ENCODE measurements at places on chromosomes 6 and 20.

DNA sequence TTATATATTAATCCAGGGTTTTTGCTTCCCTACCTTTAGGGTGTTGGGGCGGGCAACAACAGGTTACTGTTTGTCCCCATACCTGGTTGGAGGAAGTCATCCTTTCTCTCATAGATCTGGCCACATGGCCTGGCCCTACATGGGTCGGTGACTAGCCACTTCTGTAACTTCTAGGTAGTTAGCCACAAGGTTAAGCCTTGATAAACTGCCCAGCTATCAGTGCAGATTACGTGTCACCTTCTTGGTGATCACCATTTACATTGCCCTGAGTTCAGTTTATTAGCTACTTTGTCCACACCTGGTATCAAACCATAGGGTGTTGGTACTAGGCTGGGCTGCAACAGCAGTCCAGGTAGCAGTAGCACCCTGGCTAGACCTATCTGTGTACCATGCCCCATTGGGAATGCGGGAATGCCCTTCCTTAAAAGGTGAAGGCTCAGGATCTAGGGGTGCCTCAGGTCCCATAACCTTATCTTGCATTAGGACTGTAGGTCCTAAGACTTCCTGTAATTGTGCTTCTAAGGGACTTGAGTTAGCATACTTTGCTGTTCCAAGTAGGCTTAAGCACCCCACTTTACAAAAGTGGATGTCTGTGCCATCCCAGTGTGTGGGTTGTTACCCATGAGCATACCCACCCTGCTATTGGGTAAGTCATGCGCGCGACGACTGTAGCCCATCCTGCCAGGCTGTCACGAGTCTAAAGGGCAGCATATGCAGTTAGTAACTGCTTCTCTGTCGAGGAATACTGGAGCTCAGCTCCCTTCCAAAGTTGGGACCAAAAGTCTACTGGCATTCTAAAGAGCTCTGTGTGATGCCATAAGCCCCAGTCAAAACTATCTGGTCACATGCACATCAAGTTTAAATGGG, 5.2 kb downstream of the ZKSCAN3 start:
- no peak for DNase-seq

- no peak for DNase-seq
These were observed 485.5 kb downstream of the CD109 start for GRCh38 chr6:74181471-74181870.

DNA sequence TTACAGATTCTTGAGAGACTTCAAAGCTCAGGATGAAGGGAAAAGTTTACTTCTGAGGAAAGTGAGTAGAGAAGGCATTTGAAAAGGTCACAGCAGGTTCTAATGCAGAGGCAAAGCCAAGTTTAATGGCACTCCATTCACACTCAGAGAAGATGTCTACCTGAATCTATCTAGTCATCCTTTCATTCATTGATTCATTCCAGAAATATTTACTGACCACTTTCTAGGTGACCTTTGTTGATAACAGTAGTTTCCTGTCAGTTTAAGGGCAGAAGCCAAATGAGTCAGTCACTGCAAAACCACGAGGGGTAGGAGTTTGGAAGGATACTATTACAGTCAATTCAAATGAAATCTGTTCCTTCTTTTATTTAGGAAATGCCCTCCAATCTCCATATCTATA, 30.8 kb downstream of the FBXO5 start:
- no peak for DNase-seq

- DNase-seq = no peak
These were observed 12.6 kb downstream of the TINAG start for GRCh38 chr6:54320871-54321270.

DNA sequence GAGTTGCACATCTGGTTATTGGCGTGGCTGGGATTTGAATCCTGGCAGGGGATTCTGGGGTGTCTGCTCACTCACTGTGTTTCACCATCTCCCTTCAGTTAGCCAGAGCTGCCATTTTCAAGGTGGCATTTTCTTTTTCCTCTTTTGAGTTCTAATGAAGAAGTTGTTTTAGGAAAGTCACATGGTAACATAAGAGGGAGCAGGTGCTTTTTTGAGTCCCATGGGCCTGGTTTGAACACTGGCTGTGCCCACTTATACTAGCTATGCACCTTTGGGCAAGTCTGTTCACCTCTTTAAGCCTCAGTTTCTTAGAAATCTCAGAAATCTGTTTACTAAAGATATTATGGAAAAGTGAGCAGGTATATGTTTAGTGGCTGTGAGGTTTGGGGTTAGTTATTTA, 39.6 kb downstream of the ANKS1A start:
- DNase-seq = no peak

DNA sequence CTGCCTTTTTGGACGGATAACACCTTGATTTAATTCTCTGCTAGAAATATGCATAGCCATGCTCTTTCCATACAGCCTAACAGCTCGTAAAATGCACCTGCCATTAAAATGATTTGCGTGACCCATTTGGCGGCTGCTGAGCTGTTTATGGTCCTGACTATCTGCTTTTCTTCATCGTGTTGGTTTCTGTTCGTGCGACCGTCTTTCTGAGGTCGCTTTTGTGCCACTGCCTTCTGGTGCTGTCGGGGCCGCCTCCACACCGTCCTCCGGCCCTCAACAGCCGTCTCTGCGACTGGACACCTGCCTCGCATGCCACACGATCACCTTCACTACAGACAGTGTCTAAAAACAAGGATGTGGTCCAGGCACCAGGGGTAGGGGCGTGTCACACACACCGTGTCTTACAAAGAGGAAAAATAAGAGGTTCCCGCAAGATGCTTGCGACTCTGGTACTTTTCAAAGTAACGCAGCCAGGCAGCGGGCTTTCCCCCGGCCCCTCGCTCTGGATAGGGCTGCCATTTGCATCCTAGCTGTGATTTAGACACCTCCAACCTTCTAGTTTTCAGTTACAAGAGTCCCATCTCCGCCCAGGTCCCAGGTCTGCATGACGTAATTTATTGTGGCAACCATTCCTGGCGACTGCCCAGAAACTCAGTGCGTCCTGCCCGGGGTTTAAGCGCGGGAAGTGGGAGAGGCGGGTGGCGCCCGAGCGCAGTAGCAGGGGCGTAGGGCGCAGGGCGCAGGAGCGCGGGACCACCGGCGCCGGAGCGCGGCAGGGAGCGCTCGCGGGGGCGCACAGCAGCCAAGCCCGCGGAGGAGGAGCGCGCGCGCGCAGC, at the start of gene STMND1:
STMND1 (plus strand) TSS at position 629 of the 836 bp plus-strand sequence. CDS start 208 bp downstream, outside the sequence.
- peak; percentile 55 for DNase-seq

DNA sequence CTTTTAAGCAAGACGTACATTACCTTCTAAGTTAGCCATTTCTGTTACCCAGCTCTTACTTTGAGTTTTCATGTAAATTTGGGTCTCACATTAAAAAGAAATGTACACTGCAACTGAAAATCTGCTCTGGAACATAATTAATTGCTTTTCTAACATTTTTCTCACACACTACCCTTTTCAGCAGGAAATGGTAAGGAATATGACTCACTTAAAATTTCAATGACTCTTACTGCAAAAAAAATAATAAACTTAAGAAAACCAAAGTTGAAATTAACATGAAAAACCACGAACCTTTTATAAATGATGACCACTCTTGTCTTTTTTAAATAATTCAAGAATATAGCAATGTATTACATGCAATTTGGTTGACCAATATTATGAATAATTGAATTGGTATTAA, 1.3 kb downstream of the CGA start:
- no peak for DNase-seq

- DNase-seq = no peak
These were observed 22.6 kb downstream of the RNF217 start for GRCh38 chr6:124984668-124985338.

DNA sequence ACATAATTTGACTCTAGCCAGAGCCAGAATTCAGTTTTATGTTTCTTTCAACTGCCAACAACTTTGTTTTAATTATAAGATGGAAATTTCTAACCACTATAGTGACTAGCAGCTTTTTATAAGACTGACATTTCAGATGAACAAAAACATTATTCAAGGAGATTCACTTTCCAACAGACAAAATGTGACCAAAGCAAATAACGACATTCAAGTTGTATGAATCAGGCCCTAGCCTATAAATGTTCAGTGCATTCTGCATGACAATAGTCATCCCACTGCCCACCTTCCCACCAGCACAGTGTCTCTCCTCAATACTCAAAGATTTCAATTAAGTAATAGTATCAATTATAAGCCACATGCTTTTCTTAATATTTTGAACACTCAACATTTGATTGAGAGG, 200.7 kb downstream of the KHDC1L start:
- no peak for DNase-seq

GRCh38 chr6:30544666-30545272, 11.5 kb downstream of the GNL1 start:
- peak; percentile 32 for DNase-seq

DNA sequence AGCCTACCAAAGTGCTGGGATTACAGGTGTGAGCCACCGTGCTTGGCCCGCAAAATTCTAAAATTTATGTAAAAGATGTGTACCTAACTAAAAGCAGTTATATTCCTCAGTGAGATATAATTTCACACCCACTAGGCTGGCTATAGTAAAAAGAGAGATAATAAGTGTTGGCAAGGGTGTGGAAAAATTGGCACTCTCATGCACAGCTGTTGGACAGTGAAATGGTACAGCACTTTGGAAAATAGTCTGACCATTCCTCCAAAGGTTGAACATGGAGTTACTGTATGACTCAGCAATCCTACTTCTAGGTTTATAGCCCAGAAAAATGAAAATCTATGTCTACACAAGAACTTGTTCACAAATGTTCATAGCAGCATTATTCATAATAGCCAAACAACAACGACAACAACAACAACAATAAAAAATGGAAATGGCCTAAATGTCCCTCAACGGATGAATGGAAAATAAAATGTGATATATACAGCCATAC, 13.9 kb downstream of the C6orf15 start:
- DNase-seq = no peak

- no peak for DNase-seq
These were observed 63.2 kb downstream of the MAP3K5 start for GRCh38 chr6:136728976-136729515.

DNA sequence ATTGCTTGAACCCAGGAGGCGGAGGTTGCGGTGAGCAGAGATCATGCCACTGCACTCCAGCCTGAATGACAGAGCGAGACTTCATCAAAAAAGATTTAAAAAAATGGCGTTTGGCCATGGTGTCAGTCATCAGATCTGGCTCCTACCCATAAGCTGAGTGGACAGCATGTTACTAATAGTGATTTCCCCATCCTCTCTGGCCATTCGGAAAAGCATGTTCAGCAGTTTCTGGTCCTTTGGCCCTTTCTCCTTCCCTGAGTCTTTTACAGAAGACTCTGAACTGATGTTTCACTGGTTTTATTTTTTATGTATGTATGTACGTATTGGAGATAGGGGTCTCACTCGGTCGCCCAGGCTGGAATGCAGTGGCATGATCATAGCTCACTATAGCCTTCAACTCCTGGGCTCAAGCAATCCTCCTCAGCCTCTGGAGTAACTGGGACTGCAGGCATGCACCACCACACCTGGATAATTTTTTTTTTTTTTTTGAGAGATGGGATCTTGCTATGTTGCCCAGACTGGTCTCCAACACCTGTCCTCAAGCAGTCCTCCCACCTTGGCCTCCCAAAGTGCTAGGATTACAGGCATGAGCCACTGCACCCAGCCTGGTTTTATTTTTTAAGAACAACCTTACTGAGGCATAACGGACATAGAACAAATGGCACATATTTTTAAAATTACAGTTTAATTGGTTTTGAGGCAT, 84.2 kb upstream of the CNKSR3 start:
- no peak for DNase-seq

DNA sequence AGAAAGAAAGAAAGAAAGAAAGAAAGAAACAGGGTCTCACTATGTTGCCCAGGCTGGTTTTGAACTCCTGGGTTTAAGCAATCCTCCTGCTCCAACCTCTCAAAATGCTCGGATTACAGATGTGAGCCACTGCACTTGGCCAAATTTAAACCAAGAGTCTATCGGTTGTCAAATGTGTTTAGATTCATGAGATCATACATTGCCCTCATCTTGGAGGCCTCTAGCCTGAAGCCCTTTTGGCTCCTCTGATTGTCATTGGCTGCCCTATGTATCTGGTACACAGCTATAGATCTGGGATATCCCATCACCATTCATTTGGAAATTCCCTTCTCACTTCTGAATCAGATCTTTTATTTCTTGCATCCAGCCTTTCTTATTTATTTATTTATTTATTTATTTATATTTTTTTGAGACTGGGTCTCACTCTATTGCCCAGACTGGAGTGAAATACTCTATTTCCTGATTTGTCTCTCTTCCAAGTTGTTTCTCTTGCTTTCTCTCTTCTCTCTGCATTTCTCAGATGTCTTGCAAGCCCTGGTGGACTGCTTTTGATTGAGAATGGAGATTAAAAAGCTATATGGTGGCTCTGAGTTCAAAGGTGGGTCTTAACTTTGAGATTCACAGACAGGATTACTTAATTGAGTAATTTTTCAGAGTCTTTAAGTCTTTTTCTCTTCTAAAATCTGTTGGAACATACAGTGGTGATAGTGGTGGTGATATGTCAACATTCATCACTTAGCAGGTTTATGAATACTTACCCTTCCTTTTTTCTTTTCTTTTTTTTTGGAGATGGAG, 121.9 kb downstream of the GJA1 start:
- no peak for DNase-seq

- no peak for DNase-seq
These were observed 16.8 kb downstream of the PHACTR2 start for GRCh38 chr6:143694560-143694959.

DNA sequence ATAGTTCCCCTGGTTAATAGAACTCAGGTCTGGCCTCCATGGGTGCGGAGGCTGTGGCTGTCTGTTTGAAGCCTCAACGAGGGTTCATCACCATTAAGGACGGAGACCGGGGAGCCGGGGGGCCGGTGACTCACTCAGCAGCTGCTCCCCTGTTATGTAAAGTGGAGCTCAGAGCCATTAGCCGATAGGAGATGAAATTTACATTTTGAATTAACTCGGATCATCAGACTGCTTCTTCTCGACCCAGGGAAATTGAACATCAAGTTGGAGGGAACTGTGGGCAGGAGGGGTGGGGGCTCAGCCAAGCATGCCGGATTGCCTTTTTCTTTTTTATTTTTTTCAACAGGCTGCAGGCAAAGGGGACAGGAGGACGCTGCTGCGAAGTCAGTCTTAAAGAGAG, 12.3 kb downstream of the PCK1 start:
- no peak for DNase-seq

DNA sequence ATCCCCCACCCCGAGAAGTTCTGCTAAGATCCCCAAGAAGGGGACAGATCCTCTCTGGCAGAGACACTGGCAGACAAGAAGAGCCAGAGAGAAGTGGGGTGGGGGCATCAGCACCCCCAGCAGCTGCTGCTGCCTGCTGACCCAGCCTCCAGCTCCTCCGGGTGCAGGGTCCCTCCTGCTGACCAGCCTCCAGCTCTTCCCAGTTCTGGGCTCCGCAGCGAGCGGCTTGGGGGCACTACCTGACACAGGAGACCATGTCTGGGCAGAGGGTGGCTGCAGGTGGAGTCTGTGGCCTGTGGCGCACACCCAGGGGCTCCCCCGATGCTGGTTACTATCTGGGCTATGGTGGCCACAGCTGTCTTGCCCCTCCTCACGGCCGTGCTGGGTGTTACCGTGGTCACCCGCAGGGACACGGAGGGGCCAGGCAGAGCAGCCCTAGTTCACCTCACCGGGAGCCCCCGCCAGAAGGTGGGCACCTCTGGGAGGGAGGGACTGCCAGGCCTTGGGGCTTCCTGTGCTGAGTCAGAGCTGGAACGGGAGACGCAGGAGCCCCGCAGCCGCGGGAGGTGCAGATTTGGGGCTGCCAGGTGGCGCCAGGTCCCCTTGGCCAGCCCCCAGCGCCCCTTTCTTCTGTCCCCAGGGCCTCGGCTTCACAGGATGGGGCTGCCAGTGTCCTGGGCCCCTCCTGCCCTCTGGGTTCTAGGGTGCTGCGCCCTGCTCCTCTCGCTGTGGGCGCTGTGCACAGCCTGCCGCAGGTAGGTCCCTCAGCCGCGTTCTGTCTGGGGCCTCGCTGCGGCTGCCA, 630 bp downstream of the LIME1 start:
- DNase-seq = no peak
